NCI-H526 (cell line): ENCODE measurements at places on chromosomes 2 and 18.

GRCh38 chr2:49812730-49813129, 658.4 kb upstream of the FSHR start:
- DNase-seq = no peak

GRCh38 chr2:100744589-100744988, 75.3 kb upstream of the NPAS2 start:
- no peak for DNase-seq

DNA sequence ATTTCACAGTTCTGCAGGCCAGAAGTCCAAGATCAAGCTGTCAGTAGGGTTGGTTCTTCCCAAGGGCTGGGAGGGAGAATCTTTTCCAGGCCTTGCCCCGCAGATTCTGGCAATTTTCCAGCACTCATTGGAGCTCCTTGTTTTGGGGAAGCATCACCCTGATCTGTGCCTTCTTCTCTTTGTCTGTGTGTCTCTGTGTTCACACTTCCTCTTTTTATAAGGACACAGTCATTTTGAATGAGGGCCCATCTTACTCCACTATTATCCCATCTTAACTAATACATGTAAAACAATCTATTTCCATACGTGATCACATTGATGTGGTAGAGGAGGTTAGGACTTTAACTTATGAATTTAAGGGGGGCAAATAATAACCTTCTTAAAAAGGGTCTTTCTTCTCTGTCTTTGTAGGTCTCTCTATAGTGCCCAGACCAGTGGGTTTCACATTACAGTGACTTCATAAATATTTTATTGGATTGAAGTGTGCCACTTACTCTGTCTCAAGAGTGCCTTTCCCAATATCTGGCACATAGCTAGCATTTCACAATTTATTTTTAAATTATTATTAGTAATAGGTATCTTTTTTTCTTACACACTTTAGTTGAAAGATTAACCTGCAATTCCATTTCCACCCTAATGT, 68.9 kb upstream of the CBLN2 start:
- no peak for DNase-seq

DNA sequence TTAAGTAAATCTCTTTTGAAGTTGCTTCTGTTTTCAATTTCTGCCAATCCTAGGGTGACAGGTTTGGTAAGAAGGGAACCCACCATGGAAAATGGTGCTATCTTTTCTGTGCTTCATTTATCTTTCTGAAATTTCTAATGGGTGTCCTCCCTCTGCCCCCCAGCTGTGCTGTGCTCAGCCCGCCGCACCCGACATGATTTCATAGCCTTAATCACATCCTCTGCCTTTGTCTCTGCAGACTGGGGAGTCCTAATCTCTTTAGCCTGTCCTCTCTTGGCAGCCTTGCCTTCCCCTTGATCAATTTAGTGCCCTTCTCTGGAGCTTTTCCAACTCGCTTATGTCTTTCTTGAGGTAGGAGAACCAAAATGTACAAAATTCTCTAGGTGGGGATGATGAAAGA, 49.3 kb downstream of the DNMT3A start:
- no peak for DNase-seq

- DNase-seq = no peak
Observed at GRCh38 chr2:109321570-109321969, 192.6 kb downstream of the SH3RF3 start.

- DNase-seq = no peak
Observed at GRCh38 chr2:19747310-19748072, 154.3 kb downstream of the TTC32 start.

DNA sequence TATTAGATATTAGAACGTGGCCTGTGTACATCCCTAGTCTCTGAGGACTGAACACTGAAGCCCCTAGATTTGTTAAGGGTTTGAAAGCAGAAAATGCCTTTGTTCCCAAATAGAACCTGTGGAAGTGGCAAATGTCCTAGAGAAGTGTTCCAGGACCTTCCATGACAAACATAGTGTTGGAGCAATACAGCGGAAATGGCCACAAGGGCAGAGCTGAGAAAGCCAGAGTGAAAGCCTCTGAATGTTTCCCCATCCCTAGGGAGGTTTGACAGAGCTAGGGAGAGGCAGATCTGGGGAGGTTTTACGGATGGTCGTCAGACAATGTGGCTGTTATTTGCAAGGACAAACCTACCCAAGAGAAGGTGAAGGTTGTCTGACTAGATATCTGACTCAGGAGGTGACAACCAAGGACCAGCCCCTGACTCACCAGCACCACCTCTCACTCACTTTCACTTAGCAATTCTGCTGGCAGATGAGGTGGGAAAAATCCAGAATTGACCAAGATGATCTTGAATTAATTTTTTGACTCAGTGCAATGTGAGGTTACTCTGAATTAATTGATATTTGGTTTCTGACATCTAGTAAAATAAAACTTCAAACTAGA, 24.1 kb downstream of the RBM43 start:
- DNase-seq = no peak

DNA sequence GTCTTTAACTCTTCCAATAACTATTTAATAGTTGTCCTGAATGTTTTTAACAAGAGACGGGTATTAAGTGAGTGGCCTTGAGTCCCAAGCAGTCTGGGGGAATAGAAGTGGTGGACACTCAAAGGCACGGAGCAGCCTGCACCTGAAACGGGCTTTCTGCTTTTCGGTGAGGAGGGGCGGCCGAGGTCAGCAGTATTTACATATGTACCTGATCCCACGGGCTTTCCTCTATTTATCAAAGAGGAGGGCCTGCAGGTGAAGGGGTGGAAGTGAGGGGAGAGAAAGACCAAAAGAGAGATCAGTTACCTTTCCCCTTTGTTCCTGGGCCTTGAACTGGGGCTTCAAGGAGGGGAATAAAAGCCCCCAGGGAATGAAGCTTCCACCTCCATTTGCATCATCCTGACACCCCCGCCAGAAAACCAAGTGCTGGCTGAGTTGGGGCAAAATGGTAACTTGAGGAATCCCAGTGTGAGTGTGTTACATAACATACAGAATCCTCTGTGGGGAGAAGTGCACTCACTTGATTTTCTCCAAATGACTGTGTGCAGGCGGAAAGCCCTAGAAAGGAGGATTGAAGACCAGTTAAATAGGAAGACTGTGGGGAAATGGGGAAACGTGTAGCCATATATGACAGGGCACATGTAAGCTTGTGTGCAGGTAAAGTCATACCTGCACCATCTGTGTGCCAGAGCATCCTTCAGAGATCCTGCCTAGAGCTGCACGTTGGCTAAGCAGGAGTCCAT, 12.4 kb downstream of the POU3F3 start:
- peak; percentile 18 for DNase-seq

GRCh38 chr18:50992351-50992762, 24.5 kb downstream of the ELAC1 start:
- no peak for DNase-seq

DNA sequence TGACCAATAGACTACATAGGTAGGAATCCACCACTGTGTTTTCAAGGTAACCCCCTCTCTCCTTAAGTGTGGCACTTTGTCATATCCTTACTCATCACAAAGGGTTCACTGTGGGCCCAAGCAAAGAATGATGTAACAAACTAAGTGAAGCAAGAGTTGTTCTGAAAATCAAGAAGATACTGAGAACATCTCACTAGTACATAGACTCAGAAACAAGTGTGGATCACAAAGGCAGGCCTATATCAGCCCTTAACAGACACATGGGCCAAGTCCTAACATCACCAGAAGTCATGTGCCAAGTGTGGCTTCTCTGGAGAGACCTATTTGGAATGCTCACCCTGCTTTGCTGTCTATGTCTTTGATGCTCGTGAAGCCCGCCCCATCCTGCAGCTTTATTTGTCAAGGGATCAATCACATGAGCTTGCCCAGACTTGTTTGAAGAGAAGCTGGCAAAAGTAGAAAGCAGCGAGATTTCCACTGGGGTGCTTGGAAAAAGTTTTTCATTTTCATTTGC, 131.2 kb upstream of the TTC39C start:
- DNase-seq = peak; percentile 7

DNA sequence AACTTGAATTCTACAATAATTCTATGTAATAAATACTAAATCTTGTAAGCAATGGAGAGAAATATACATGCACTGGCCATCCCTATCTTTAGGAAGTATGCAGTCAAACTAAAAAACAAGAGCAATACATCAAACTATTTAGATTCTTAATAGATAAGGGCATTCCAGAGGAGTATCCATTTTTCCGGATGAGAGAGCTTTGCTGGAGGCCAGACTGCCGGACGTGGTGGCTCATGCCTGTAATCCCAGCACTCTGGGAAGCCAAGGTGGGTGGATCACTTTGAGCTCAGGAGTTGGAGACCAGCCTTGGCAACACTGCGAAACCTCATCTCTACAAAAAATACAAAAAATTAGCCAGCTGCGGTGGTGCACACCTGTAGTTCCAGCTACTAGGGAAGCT, 60.8 kb downstream of the KIF5C start:
- no peak for DNase-seq

DNA sequence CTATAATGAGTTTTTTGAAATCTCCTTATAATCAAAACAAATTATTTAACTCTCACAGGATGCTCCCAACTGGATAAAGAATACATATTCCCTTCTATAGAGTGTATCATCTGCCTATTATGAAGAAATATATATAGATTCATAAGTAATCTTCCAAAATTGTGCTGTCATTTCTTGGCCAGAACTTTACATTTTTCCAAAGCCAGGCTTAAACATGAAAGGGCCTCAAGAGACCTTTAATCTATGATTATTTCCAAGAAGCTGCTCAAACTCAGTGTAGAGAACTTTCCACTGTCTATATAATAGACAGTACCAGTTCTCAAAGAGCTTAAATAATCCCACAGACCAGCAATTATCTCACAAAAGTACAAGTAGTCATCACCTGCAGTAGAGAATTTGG, 211.0 kb downstream of the AKAIN1 start:
- DNase-seq = no peak

DNA sequence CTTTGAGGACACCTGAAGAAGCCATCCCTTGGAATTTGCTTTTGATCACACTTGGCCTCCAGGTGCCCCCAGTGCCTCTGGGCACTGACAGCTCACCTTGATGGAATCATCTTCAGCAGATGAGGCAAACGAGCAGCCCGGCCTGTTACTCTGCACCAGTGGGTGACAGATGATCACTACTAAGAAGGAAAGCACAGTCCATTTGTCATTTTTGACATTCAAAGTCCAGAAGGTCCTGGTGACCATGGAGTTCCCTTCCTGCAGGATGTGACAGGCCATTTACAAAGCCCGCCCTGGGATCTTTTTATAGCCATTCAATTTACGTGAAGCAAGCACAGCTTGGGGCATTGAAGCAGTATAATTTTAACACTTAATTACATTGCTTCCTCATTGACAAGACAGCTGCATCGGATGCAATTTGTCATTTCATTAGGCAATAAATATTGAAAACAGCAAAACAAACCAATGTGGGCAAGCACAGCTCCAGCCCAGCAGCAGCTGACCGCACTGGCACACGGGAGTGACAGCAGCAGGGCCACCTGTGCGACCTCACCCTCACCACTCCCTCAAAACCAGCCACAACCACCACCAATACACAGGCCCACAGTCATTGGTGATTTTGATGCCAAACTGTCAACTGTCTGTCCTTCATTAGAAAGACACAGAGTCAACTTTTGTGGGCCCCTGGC, 76.0 kb upstream of the SLC66A3 start:
- no peak for DNase-seq

DNA sequence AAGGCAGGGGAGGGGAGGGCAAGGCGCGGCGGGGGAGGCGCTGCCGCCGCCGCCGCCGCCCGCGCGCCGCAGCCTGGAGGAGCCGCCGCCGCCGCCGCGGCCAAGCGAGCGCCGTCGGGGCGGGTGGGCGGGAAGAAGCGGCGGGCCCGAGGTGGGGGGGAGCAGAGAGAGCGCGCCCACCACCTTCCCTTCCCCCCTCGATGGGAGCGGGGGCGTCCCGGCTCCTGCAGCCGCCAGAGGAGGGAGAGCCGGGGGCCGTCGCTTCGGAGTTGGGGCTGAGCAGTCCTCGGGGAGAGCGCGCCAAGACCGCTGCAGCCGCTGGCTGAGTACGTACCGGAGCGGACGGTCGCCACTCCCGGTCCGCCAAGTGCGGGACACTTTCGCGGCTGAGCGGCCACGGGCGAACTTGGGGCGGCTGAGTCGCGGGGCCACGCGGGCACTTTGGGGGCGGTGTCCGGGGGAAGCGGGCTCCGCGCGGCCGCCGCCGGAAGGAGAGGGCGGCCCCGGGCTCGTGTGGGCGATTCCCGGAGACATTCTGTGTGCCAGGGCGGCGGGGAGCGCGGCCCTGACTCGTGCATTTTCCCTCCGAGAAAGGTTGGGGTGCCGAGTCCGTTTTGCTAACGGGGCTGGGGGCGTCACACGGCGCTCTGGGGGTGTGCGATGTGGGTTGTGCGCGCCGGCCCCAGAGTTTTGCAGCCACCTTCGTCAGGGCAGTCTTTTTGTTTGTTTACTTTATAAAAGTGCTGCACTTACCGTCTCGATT, at the start of gene NAB1:
Gene NAB1, plus strand, starts transcription at position 49 of the 763 bp plus-strand sequence. CDS start 10,094 bp downstream, outside the sequence.
- no peak for DNase-seq

GRCh38 chr2:42624047-42624446, 55.6 kb downstream of the MTA3 start:
- no peak for DNase-seq

GRCh38 chr2:104685591-104685990, 168.3 kb upstream of the POU3F3 start:
- DNase-seq = no peak

DNA sequence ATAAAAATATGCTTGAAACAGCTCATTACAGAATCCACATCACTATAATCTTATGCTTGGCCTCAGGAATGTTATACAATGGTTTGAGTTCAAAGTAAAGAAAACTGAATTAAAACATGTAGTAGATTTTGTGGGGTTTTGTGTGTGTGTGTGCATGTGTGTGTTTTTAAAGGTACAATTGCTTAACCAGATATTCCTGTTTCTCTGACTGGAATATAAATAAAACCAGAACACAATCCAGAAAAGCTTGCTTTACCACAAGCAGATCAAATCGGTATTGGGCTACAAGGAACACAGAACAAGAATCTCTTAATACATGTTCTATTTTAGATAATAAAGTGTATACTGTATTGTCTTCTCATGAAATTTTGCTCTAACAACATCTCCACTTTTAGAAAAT, 110.0 kb downstream of the TMEM247 start:
- no peak for DNase-seq

- no peak for DNase-seq
Observed at GRCh38 chr2:168988755-168989154, 42.4 kb downstream of the ABCB11 start.

- no peak for DNase-seq
Observed at GRCh38 chr2:65299246-65299645, 71.6 kb downstream of the ACTR2 start.

- no peak for DNase-seq
Observed at GRCh38 chr2:9757501-9758264, 85.6 kb upstream of the TAF1B start.
